ENCODE measurements at places on chromosomes 4 and X.

GRCh38 chr4:186940476-186940875 is 216.8 kb upstream of the FAT1 start:
- DNase-seq = no peak

- DNase-seq = no peak
Observed at GRCh38 chr4:24236120-24236519, 346.3 kb upstream of the PPARGC1A start.

- no peak for DNase-seq
Observed at GRCh38 chr4:139852612-139853269, 187.1 kb downstream of the MGST2 start.

GRCh38 chr4:78612398-78613178 is 61.0 kb downstream of the ANXA3 start:
- DNase-seq = no peak

GRCh38 chr4:18388039-18388438 is 366.5 kb upstream of the LCORL start:
- DNase-seq = no peak

GRCh38 chrX:75957107-75957610 is 172.1 kb upstream of the MAGEE2 start:
- no peak for DNase-seq

DNA sequence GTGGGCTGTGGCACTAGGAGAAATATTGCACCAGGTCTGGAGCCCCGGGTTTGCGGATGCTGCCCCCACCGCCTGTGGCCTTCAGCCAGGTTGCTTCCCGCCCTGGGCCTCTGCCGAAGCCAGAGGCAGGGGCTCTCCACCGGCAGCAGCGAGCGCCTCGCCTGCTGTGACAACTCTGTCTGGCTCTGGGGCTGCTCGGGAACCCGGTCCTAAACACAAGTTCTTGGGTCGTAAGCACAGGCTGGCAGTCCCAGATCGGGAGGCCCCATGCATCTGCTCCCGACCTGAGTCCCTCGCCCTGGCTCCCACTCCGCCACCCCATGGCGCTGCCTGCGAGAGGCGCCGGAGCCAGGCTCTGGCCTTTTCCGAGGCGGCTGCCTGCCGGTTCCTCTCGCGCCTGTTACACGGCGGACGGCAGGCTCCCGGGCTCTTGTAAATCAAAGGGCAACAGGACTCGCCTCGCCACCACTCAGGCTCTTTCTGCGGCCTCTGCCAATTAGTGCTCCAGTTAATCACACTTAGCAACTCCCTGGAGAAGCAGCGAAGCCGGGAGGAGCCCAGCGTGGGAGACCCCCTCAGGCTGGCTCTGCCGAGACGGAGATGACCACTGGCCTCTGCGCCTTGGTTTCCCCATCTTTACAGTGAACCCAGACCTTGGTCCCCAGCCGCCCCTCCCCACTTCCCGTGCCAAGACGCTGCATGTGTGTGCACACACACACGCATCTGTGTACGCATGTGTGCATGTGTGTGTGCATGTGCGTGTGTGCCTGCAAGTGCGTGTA is 109.2 kb downstream of the DCTD start:
- DNase-seq = no peak

- DNase-seq = no peak
Observed at GRCh38 chr4:37567836-37568235, 118.3 kb downstream of the RELL1 start.

DNA sequence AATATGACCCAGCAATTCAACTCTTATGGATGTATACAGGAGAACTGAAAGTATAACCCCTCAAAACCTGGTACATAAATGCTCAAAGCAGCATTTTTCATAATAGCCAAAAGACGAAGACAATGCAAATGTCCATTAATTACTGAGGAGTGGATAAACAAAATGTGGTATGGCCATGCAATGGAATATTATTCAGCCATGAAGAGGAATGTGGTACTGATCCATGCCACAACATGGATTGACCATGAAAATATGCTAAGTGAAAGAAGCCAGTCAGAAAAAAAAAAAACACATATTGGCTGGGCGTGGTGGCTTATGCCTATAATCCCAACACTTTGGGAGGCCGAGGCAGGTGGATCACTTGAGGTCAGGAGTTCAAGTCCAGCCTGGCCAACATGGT is 74.5 kb upstream of the PLS3 start:
- DNase-seq = no peak

GRCh38 chr4:38818441-38818976 is 13.9 kb upstream of the TLR1 start:
- DNase-seq = no peak

DNA sequence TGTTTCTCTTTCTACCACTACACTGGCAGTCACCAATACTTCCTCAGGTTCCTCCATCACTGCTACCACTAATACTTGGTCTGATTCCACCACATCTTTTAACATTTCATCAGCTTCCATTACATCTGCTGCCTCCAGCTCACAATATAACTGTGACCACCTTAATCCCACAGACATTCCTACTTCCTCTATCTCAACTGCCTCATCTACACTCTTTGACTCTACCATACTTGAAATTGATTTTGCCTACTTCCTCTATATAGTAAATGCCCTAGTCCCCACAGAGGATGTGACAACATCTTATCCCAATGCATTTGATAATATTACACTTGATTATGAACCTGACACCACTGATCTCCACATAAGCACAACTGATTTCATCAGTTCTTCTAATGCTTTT is 29.0 kb downstream of the OPRPN start:
- no peak for DNase-seq

GRCh38 chr4:74433541-74434172 is 11.3 kb upstream of the AREG start:
- DNase-seq = no peak

DNA sequence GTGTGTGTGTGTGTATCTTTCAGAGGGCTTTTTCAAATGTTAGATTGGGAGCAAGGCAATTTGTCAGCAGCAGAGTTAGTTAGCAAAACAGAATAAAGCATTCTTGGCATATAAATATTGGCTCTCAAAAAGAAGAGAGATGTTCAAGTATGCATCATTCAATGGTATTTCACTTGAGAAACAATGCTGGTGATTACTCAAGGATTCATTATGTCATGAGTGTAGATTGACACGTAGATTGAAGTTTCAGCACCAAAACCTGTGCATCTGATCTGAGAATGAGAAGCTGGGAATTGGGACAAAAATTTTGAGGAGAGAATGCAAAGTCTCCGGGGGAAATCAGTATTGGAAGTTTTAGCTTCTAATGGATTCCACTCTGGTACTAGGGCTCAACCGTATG is 241.4 kb downstream of the FRMPD4 start:
- DNase-seq = no peak

DNA sequence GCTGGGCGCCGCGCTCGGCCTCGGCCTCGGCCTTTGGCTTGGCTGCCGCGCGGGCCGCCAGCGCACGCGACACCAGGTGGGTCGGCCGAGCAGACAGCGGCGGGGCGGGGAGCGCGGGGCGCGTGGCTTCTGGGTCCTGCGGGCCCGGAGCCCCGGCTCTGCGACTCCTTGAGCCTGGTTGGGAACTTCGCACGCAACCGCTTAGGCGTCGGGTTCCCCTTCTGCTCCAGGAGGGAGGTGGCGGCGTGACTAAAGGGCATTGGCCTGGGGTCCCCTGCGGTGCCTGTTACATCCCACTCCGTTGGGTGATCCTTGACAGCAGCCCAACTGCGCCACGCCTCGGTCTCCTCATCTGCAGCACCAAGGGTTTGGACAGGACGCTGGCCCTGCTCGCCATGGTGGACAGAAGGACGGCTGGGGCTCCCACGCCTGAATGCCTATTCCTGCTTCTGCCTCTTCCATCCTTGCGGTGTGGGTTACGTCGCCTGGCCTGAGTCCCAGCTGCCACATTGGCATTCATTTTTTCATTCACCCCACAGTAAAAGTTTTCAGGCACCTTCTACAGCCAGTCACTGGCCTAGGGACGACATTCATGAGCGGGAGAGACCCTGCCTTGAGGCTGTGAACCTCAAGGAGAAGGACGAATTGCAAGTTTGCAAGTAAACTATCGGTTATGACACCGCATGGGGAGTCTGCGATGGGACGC is 631 bp downstream of the EVC start:
- peak; percentile 30 for DNase-seq

DNA sequence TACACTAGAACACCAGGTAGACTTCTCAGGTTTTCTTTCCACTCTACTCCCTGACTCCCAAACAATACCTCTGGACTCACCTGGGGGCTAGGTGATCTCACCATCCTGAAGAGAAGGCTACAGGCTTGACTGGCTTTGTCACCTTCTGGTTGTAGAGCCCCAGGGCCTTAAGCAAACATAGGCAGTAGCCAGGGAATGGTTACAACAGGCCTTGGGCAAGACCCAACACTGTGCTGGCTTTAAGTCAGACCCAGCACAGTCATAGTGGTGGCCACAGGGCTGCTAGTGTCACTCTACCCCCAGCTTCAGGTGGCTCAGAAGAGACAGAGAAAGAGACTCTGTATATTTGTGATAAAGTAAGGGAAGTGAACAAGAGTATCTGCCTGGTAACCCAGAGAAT is 118.1 kb upstream of the EMCN start:
- no peak for DNase-seq

DNA sequence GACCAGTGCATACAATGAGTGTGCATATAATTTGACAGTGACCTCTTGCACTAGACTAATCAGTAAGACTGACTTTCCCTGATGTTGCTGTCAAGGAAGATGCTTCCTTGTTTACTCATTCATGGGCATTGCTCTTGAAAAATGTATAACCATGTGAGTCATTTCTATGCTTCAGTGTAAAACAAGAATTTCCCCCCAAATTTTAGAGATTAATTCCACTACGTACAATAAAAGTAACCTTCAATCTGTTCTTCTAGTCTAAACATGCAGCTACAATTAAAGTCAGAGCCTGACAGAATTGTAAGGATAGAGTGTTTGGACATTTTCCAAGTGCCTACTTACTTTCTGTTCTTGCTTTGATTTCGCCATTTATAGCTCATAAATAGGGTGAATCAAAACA is 935.7 kb downstream of the RAPGEF2 start:
- DNase-seq = no peak

Measured in stimulated activated CD8-positive, alpha-beta memory T cell treated with anti-CD3 and anti-CD28 coated beads, Interleukin-4, amount 100 ng/mL, for 48 hours (primary cell).